ENCODE measurements at places on chromosomes 6 and 20. TPM values are rescaled to one million over a fixed set of nuclear protein-coding genes. Genes with fewer than 3 reads are reported as not detected.

TMEM151B gene
- total RNA-seq: not detected

BFSP1 gene
- total RNA-seq: 1.7 TPM

RIN2 gene
- 80.2 TPM for total RNA-seq

GFOD1 gene
- total RNA-seq: 14.1 TPM
